ENCODE measurements at places on chromosomes 12 and 14. TPM values are rescaled to one million over a fixed set of nuclear protein-coding genes. Genes with fewer than 3 reads are reported as not detected.
A peak's percentile ranks its signal among the peaks of the same experiment; 100 is the strongest.

The AKAP6 gene
- total RNA-seq, result 2.5 TPM

The TMEM229B gene
- 0.93 TPM for total RNA-seq

DNA sequence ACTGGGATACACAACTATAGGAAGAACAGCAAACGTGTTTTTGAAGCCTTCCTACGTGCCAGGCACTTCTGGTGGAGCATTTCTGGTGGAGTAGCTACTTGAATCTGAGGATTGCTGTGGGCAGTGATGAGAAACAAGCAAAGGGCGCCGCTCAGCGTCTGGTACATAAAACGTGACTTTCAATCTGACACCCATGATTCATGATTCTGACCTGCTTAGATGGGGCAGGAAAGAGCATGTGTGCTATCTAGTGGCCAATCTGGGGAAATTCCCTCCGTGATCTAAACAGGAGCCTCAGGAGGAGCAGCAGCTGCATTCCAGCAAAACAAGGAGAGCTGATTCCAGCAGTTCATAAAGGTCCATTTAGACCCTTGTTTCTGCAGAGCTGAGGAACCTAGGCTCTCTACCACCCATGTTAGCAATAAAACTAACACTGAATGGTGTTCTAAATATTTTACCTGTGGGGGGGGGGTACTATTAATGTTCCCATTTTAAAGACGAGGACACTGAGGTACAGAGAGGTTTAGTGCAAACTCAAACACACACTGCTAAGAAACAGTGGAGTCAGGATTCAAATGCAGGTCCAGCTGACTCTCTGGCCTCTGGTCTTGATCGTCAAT lies 37.8 kb downstream of the PAH start:
- DNase-seq, result peak; percentile 6

The GARIN6 gene
- not detected for total RNA-seq

DNA sequence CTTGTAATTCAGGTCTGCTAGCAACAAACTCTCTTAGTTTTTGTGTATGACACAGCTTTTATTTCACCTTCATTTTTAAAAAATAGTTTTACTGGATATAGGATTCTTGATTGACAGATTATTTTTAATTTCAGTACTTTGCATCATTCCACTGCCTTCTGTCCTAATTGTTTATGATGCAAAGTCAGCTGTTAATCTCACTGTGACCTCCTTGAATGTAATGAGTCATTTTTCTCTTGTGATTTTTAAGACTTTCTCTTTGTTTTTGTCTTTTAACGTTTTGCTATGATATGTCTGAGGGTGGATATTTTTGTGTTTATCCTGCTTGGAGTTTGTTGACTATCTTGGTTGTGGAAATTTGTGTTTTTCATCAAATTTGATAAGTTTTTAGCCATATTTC lies 126.3 kb upstream of the FBXO33 start:
- DNase-seq, result no peak
